ENCODE measurements at places on chromosomes 3 and 15.

DNA sequence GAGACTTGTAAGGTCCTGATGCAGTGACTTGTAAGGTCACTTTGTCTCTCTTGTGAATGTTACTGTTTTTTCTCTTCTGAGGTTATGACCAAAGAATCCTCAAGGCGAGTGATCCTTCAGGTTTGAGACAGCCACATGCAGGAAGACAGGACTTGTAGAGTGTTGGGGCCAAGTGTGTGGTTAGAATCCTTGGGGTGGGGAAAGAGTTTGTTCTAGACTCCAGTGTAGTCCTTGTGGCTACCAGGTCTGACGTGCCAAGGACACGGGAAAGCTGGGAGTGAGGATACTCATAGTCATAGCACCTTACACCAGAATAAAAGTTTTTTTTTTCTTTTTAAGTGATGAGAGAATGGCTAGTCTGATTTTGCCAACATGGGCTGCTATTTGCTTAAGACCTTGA lies 7.3 kb upstream of the SACM1L start:
- no peak for DNase-seq

DNA sequence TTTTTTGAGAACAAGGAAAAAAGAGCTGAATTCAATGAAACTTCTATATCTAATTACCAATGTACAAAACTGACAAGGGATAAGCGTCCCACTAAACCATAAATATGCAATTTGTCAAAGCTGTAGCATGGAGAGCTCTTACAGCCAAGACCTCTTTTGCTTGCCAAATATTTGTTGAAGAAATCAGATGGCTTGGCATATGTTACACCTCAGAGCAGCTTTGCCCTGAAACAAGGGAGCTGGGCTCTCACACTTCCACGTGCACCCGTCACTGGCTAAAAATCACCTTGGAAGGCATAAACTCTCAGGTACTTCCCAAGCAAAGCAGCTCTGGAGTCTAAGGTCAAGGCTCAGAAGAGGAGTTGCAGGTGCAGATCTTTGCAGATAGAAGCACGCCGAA lies 324.7 kb upstream of the SLCO3A1 start:
- DNase-seq: no peak

- DNase-seq: no peak
Observed at GRCh38 chr15:41876689-41877088, 17.2 kb downstream of the SPTBN5 start.

GRCh38 chr3:113436809-113437208 lies 4.5 kb downstream of the CFAP44 start:
- no peak for DNase-seq

DNA sequence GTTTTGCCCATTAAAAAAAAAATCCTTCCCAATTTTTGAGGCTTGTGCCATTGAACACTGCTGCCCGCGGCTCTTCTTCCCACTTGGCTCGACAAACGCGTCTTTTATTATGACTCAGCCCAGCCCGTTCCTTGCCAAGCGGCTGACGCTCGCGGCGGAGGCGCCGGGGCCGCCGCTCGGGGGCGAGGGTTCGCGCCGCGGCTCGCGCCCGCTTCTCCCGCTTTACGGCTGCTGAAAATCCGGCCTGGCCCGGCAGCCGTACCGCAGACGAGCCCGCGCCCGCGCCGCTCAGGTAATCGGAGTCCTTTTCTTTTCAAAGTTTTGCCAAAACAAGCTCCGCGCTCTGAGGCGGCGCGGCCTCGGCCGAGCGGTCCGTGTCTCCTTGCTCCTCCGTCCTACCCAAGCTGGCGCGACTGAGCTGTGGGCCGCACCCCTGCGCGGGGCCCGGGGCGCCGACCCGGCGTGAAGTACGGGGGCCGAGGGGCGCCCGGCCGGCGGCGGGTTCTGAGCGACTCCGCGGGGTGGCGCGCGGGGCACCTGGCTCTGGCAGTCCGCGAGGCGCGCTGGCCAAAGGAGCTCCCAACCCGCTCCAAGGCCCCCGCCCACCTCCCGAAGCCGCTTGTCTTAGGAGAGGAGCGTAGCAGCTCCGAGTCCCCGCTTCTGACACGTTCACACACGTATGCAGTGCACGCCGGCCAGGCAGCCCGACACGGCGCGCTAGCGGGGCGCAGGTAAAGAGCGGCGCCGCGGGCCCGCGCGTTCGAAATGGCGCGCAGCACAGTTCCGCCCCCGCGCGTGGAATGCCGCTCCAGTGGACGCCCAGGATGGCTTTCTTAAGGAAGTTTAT lies 418.2 kb upstream of the NAALADL2 start:
- DNase-seq: no peak

DNA sequence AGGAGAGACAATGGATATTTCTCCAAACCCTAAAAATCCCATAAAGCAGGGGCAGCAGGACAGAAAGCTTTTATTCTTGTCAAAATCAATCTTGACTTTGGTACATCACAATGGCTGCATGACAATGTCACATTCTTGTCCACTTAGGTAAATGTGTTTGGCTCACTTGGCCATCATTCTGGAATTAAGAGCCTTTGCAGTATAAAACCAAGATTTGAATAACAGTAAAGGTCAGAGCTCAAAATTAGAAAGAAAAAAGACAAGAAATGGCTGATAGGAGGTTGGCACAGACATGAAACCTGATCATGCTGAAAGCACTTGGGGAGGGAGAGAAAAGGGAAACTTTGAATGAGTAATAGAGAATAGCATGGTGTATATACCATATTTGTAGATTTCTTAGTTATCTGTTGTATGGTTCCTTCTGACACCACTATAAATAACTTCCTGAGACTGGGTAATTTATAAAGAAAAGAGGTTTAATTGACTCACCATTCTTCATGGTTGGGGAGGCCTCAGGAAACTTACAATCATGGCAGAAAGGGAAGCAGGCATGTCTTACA lies 158.5 kb upstream of the SGO1 start:
- DNase-seq: no peak

GRCh38 chr3:17913359-17913758 lies 170.9 kb upstream of the TBC1D5 start:
- no peak for DNase-seq

- no peak for DNase-seq
Observed at GRCh38 chr3:195083659-195084058, 187.3 kb downstream of the XXYLT1 start.

- no peak for DNase-seq
Observed at GRCh38 chr3:14401692-14402303, 608 bp upstream of the SLC6A6 start.

DNA sequence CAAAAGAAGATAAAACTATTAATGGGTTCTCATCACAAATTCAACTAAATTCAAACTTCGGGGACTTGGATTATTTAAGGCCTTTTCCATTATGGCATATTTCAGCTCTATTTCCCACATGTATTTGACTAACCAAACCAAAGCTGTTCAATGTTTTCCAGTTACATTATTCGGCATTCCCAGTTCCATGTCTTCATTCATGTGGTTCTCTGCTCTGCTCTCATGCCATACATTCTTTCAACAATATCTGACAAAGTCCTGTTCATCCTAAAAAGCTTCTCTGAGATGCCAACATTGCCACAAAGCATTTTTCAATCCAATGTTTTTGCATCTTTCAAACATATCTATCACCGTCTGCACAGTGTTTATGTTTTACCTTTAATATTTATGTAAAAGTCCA lies 141.4 kb downstream of the GREM1 start:
- no peak for DNase-seq

DNA sequence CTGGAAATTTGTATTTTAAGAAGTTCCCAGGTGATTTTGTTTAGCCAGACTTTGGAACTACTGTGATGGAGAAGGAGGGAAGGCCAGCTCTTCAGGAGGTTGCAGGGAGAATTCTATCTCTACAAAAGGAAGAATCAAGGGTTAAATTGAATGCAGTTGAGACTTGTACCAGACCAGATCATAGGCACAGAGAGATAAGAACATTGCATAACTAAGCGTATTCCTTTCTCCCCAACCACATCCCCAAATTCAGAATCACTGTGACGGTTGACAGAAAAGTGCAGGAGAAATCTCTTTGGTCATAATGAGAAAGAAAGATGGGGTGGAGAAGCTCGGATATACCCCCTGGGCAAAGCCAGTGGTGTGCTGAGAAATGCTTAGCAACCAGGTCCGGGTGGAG lies 7.2 kb downstream of the PLD1 start:
- no peak for DNase-seq

GRCh38 chr3:81152156-81152555 lies 609.3 kb downstream of the GBE1 start:
- DNase-seq: no peak

DNA sequence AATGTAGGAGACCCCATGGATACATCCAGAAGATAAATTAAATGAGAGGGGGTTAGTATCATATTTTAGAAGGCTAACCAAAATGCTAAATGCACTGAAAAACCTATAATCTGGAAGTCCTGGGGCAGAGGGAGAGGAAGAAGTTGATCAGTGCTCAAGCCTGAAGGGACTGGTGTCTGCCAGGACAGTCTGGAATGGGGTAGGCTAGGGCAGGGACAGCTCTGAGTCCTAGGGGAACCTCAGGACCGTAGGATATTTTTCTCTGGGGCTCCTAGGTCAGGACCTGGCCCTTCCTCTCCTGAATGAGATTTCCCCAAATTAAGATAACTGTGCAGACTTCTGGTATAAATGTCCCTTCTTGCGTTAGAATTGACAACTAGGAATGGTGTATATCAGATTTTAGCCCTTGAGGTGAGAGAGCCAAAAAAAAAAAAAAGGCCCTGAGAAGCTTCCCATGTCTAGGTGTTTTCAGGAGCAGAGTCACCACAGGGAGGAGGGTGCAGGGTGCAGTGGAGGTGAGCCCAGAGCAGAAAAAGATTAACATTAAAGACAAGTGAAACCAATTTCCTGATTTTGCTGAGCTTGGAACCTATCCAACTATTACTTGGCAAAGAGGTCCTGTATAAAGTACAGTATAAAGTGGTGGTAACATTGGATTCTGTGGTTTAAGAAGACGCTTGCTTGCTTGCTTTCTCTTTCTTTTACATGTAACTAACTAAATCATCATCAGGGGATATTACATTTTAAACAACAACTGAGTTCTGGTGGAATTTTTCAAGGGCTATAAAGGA lies 63.5 kb downstream of the HACD2 start:
- peak; percentile 15 for DNase-seq

GRCh38 chr3:142240708-142241107 lies 15.3 kb upstream of the GK5 start:
- DNase-seq: no peak

DNA sequence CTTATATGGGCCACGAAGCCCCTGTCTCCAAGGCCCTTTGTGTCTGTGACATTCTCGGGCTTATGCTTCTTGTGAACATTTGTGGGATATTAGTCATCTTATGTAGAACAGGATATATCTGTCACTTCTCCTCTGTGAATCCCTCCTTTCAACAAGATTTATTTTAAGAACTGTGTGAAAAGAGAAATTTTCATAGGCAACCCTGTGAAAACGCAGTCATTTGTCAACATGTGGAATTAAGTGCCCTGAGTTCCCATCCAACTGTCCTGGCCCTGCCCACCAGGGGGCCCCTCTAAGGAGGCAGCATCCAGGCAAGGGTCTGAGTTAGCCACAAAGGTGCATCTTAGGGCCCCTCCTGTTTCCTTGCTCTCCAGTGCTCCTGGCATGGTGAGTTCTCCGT lies 76.8 kb upstream of the CHRNA7 start:
- no peak for DNase-seq

GRCh38 chr15:101424984-101425383 lies 64.5 kb downstream of the PCSK6 start:
- DNase-seq: no peak

DNA sequence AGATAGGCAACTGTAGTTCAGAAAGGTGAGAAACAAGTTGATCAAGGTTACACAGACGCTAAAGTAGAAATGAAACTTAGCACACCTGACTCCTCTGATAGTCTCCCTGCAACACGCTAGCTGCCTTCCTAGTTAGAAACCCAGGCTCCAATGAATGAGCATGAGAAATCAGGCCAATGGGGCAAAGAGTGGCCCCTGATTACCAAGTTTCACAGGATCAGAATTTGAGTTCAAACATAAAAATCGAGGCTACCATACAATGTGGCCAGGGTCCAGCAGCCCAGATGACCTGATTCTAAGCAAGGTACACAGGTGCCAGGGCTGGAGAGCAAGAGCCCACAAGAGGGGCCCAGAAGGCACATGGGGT lies 7.7 kb downstream of the PLD1 start:
- no peak for DNase-seq

DNA sequence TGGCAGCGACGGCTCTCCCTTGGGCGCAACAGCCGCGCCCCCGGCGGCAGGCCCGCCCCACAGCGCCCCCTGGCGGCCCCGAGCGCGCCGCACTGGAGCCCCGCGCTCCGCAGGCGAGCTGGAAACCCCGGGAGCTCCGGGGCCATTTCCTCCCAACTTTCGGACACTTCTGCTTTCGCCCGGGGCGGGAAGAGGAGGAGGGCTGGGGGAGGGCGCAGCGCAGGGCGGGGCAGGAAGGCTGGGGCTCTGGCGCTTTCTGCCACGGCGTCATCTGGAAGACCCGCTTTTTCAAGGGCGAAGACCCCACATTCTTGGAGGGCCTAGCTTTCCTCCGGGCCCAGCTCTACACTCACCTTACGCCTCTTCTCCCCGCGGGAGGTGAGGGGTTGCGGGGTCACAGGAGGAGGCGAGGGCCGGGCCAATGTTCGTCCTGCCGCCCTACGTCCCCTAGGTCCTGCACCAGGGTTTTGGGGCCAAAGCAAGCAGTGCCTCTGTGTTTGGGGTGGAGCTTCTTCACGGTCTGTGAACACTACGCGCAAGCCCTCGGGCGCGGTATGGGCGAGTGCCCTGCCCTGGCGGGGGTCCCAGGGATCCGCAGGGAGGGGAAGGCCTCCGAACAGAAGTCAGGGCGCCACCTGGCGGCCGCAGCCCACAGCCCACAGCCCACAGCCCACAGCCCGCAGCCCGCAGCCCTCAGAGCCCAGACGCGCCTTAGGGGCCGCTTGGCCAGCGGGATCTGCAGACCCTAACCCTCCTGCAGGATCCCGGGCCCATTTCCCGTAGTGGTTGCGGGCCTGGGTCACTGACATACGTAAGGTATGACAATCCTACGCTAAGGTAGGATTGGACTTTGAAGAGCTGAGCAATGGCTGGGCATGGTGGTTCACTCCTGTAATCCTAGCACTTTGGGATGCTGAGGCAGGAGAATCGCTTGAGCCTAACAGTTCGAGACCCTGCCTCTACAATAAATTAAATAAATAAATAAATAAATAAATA lies 31.1 kb downstream of the FOXL2 start:
- peak; percentile 78 for DNase-seq

DNA sequence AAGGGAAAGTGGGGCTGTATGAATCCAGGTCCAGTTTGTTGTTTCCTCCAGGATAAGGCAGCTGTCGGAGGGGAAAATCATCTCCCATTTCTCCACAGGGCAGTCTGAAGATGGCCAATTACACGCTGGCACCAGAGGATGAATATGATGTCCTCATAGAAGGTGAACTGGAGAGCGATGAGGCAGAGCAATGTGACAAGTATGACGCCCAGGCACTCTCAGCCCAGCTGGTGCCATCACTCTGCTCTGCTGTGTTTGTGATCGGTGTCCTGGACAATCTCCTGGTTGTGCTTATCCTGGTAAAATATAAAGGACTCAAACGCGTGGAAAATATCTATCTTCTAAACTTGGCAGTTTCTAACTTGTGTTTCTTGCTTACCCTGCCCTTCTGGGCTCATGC lies 911 bp downstream of the CCRL2 start:
- no peak for DNase-seq

- no peak for DNase-seq
Observed at GRCh38 chr15:100528833-100529428, at the start of gene CERS3. CERS3 (minus strand) TSS chr15:100528950; CDS start chr15:100501849, 27,101 bp downstream.

GRCh38 chr3:185351396-185351795 lies 11.5 kb upstream of the MAP3K13 start:
- DNase-seq: no peak
